ENCODE measurements at places on chromosomes 3 and 15. TPM values are rescaled to one million over a fixed set of nuclear protein-coding genes. Genes with fewer than 3 reads are reported as not detected.

The CCDC9B gene
- total RNA-seq = 67.4 TPM

The GOLGA6L9 gene
- 4.4 TPM for total RNA-seq

The DUOX2 gene
- total RNA-seq = 2.7 TPM

The XCR1 gene
- not detected for total RNA-seq

DNA sequence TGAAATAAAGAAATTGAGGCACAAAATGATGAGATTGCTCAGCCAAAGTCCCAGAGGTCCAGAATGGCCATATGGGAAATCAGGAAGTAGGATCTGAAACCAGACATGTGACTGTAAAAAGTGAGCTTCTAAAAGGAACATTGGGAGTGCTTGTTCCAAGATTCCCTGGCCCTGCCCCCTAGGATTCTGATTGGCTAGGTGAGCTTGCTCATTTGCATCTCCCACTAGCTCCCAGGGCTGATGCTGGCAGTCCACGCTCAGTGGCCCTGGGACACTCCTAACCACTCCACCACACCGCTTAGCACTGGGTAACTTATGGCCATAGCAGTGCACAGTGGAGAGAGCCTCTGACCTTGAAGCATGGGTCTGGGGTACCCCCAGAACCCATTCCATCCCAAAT is 326.7 kb downstream of the NTRK3 start:
- H3K4me3 ChIP-seq = no peak overlapping the region
- H3K27ac ChIP-seq = no peak overlapping the region
- no peaks in the 10 kb centered on the region for H3K4me1 ChIP-seq
- no peaks in the 10 kb centered on the region for H3K36me3 ChIP-seq
- H3K27me3 ChIP-seq = no peaks in the 10 kb centered on the region

DNA sequence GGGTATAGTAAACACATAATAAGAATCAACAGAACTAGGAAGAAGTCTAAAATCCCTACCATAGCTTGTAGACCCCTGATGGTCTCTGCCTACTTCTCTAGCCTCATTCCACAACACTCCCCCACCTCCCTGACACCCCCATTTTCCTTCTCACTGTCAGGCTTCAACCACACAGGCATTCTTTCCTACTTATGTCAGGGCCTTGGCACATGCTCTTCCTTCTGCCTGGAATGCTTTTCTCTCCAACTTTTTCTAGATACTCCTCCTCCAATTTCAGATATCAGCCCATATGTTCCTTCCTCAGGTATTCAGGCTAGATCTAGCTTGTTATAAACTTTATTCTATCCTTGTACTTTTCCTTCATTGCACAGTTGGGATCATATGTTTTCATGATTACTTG is 106.0 kb upstream of the MRPL3 start:
- H3K27me3 ChIP-seq = no peaks in the 10 kb centered on the region
- H3K4me3 ChIP-seq = no peak overlapping the region
- H3K36me3 ChIP-seq = no peaks in the 10 kb centered on the region
- DNase-seq = no peak

GRCh38 chr3:188583341-188584161 is 429.6 kb downstream of the LPP start:
- DNase-seq = no peak
- H3K27ac ChIP-seq = no peak overlapping the region
- H3K36me3 ChIP-seq = no peaks in the 10 kb centered on the region
- H3K27me3 ChIP-seq = no peaks in the 10 kb centered on the region
- peaks cover 8% of the 10 kb centered on the region for H3K4me1 ChIP-seq

GRCh38 chr3:98339031-98339430 is 14.6 kb upstream of the OR5K4 start:
- DNase-seq = no peak
- H3K27me3 ChIP-seq = no peaks in the 10 kb centered on the region
- no peaks in the 10 kb centered on the region for H3K4me1 ChIP-seq
- no peaks in the 10 kb centered on the region for H3K36me3 ChIP-seq

- no peak for DNase-seq
- no peaks in the 10 kb centered on the region for H3K27me3 ChIP-seq
- H3K27ac ChIP-seq = no peak overlapping the region
- peaks cover 11% of the 10 kb centered on the region for H3K4me1 ChIP-seq
- no peak overlapping the region for H3K4me3 ChIP-seq
Measured at GRCh38 chr15:39438799-39439592, 141.9 kb upstream of the THBS1 start.

GRCh38 chr3:109098079-109098644 is 19.8 kb downstream of the MORC1 start:
- no peak for DNase-seq
- H3K27me3 ChIP-seq = no peaks in the 10 kb centered on the region
- no peak overlapping the region for H3K4me3 ChIP-seq
- no peaks in the 10 kb centered on the region for H3K4me1 ChIP-seq

DNA sequence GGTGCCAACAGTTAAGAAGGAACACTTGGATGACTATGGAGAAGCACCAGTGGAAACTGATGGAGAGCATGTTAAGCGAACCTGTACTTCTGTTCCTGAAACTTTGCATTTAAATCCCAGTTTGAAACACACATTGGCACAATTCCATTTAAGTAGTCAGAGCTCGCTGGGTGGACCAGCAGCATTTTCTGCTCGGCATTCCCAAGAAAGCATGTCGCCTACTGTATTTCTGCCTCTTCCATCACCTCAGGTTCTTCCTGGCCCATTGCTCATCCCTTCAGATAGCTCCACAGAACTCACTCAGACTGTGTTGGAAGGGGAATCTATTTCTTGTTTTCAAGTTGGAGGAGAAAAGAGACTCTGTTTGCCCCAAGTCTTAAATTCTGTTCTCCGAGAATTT is 3.0 kb downstream of the SKIL start:
- peaks cover 43% of the 10 kb centered on the region for H3K4me1 ChIP-seq
- H3K36me3 ChIP-seq = no peaks in the 10 kb centered on the region
- H3K4me3 ChIP-seq = no peak overlapping the region

GRCh38 chr15:42079401-42079908 is 14.9 kb downstream of the PLA2G4D start:
- H3K4me1 ChIP-seq = peaks cover 8% of the 10 kb centered on the region
- no peak for DNase-seq
- H3K4me3 ChIP-seq = no peak overlapping the region
- H3K27me3 ChIP-seq = no peaks in the 10 kb centered on the region
- H3K27ac ChIP-seq = no peak overlapping the region
- H3K36me3 ChIP-seq = no peaks in the 10 kb centered on the region
